ENCODE measurements at places on chromosomes 4 and X. TPM values are rescaled to one million over a fixed set of nuclear protein-coding genes. Genes with fewer than 3 reads are reported as not detected.

The ZIC3 gene
- not detected for total RNA-seq

The GLRA3 gene
- total RNA-seq: not detected

The LRCH2 gene
- 4.6 TPM for total RNA-seq

The USP51 gene
- 1.9 TPM for total RNA-seq

The UBL4A gene
- 32.2 TPM for total RNA-seq

The GYPE gene
- total RNA-seq: 1.3 TPM

The PRSS12 gene
- 40.7 TPM for total RNA-seq

The F8 gene
- total RNA-seq: 4.0 TPM

The NPY1R gene
- total RNA-seq: not detected

The HSD17B11 gene
- 40.0 TPM for total RNA-seq

The GALNT7 gene
- 9.8 TPM for total RNA-seq

The ARHGEF6 gene
- total RNA-seq: 11.3 TPM

The MGST2 gene
- total RNA-seq: 1.2 TPM

The DMRTC1 gene
- not detected for total RNA-seq

The CT45A3 gene
- total RNA-seq: not detected

The PDS5A gene
- total RNA-seq: 23.5 TPM

The TMPRSS11A gene
- not detected for total RNA-seq

The SNCA gene
- total RNA-seq: 0.52 TPM

The HERC5 gene
- total RNA-seq: 1.9 TPM

The IQCM gene
- total RNA-seq: 0.16 TPM

The TIGD4 gene
- 0.26 TPM for total RNA-seq

The SLC9B1 gene
- 2.2 TPM for total RNA-seq

The NKX6-1 gene
- total RNA-seq: 6.5 TPM

The CENPVL2 gene
- total RNA-seq: not detected

The AFF2 gene
- total RNA-seq: 0.79 TPM

The TCEAL7 gene
- total RNA-seq: 74.1 TPM

The PCYT1B gene
- total RNA-seq: not detected

The ARMCX6 gene
- 23.4 TPM for total RNA-seq

The HSD17B13 gene
- under 0.01 TPM for total RNA-seq

The SPANXA1 gene
- not detected for total RNA-seq

The SPIN4 gene
- total RNA-seq: 2.1 TPM

The NLGN3 gene
- total RNA-seq: 0.95 TPM

The FAM184B gene
- not detected for total RNA-seq

The TLR1 gene
- 1.7 TPM for total RNA-seq

The SYP gene
- total RNA-seq: 0.43 TPM

Data from bronchial smooth muscle cell (primary cell).